ENCODE measurements at places on chromosomes 6 and 20.

GRCh38 chr6:52423971-52424381 is 3.8 kb downstream of the EFHC1 start:
- DNase-seq = no peak

- DNase-seq = no peak
Measured at GRCh38 chr6:98800866-98801265, 33.5 kb upstream of the POU3F2 start.

- no peak for DNase-seq
Measured at GRCh38 chr20:51788822-51789221, 13.5 kb downstream of the SALL4 start.

DNA sequence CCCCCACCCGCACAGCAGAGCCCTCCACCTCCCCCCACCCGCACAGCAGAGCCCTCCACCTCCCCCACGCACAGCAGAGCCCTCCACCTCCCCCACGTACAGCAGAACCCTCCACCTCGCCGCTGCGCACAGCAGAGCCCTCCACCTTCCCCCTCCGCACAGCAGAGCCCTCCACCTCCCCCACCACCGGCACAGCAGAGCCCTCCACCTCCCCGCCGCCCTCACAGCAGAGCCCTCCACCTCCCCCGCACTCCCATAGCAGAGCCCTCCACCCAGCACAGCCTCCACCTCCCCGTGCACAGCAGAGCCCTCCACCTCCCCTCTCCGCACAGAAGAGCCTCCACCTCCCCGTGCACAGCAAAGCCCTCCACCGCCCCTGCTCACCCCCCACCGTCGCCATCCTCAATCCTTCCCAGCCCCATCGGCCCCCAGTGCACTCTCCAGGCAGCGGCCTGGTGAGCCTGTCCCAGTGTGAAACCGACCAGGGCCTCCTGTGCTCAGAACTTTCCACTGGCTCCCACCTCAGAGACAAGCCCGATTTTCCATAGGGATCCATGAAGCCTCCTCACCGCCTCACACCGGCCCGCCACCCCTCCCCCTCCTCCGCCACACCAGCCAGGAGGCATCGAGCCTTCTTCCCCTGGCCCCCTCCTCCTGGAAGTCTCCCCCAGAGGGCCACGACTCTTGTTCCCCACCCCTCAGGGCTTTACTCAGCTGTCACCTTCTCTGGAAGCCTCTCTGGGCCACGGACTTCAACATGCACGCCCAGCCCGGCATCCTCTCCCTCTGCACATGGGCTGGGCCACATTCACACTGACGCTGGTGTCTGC is 347.1 kb downstream of the ZFAND3 start:
- no peak for DNase-seq

- DNase-seq = peak; percentile 8
Measured at GRCh38 chr20:53077373-53078205, 105.4 kb downstream of the TSHZ2 start.

DNA sequence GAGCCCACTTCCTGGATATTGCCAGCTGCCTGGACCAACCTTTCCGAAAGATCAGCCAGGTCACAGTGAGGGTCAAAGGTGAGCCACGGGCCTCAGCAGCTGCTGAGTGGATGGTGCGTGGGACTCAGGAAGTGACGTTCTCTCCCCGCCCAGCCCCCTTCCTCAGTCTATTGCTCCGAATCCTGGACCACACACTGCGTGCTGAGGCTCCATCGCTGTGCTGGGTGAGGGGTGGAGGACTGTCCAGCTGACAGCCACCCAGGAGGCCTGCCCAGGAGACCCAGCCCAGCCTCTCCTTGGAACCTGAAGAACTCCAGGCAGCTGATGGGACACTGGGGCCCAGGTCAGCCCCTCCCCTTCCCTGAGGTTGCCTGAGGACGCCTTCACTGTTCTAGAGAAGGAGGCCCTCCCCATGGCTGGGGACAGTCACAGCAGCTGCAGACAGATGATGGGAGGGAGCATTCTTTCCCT is 94.4 kb upstream of the CD93 start:
- DNase-seq = no peak

GRCh38 chr6:131122007-131122406 is 13.3 kb upstream of the AKAP7 start:
- DNase-seq = no peak

DNA sequence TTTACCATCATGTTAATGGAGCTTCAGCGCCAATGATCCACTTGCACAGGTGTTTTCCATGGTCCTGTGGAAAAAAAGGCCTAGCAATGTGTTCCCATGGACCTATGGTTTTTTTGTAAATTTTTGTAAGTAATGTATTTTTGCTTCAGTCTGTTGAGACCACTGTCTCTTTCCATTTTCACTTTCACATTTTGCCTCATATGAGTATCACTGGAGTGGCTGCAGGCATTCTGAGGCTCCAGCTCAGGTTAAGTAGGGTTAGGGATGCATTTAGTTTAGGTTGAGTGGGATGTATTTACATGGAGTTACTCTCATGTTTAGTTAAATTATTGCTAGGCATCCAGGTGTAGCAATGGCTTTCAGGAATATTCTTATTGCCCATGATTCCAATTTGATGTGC is 19.2 kb upstream of the LMBRD1 start:
- DNase-seq = no peak

GRCh38 chr6:25064006-25064405 is 128.2 kb upstream of the RIPOR2 start:
- no peak for DNase-seq

Data from stimulated activated CD4-positive, alpha-beta T cell treated with anti-CD3 and anti-CD28 coated beads, Interleukin-4, amount 100 ng/mL, for 48 hours (primary cell).